MCF 10A (cell line): ENCODE measurements at places on chromosomes 6 and 20.
A peak's percentile ranks its signal among the peaks of the same experiment; 100 is the strongest.

DNA sequence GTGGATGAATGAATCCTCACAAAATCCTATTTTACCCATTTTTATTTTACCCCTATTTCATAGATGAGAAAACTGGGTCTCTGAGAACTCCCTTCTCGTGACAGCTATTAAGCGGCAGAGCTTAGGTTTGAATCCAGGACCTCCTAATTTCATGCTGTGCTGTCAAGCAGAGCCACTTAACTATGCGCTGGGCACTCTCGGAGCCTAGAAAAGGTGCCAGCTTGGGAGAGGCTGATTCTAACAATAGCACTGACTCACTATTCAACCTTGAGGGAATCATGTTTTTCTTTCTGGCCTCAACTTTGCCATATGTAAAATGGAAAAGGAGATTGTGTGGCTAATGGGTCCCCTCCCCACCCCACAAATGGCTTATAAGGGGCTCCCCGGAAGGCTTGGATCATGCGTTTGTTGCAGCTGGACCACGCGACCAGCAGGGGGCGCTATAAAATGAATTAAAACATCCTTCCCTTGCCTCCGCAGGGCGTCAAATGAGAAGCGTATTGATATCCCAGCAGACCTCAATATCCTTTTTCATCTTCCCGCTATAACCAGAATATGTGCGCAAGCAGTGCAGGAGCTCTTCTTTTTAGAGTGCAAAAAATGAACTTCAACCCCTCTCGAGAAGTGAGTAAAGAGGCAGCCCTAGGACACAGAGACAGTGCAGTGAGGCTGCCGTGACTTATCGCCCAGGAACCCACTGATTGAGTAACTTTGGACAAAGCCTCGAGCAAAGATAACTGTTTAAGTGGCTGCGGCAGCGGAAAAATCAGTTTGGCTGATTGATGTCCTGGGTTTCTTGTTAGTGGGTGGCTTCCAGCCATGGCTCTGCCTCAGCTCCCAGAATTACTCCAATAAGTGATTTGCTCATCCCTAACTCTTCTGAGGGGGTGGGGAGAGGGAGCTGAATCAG lies 12.8 kb upstream of the PDYN start:
- DNase-seq, result peak; percentile 43

- DNase-seq, result no peak
Measured at GRCh38 chr20:48930035-48930434, 8.5 kb downstream of the ARFGEF2 start.

DNA sequence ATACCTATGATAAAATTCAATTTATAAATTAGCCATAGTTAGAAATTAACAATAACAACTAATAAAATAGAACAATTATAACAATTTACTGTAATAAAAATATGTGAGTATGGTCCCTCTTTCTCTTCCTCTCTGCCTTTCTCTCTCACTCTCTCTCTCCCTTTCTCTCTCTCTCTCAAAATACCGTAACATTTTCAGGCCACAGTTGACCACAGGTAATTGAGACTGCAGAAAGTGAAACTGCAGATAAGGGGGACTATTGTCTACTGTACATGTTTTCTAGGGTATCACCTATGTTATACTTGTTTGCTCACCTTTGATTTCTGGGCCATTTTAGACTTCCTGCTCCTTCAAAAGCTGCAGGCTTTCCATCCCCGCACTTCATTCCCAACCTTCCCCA lies 46.8 kb downstream of the LY86 start:
- no peak for DNase-seq

- no peak for DNase-seq
Measured at GRCh38 chr6:28734443-28734959, 189.3 kb downstream of the TRIM27 start.
